Left renal pelvis (tissue), 4 donors: ENCODE measurements at places on chromosomes 5 and 9. TPM values are rescaled to one million over a fixed set of nuclear protein-coding genes. Genes with fewer than 3 reads are reported as not detected.

GRCh38 chr9:92292338-92293074 lies 991 bp downstream of the IARS1 start:
- DNase-seq = no peak

The POU4F3 gene
- polyA plus RNA-seq = 0.17 TPM

DNA sequence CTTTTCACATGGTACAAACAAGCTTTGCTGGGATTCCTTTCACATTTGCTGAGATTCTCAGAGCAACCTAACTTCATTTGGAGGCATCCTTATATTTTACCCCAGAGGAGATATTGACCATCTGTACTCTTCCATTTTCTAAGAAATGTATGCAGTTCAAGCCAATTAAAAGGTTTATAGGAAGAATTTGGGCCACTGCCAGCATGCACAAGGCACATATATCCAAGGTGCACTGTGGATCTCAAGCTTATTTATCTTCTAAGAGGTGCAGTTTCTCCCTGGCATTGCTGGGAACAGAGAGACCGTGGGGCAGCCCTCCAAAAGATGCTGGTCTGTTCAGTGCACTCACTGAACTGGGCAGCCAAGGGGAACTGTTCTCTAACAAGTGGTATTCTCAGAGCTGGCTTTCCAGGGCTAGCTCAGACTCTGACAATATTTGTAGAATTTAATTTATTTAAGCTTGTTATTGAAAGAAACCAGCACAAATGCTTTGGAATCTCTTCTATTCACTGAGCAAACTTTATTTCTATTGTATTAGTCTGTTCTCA lies 213.3 kb downstream of the TENT4A start:
- no peak for DNase-seq

The DND1 gene
- polyA plus RNA-seq = 0.37 TPM

GRCh38 chr5:96854067-96854466 lies 22.2 kb upstream of the ERAP2 start:
- no peak for DNase-seq

The SERF1A gene
- polyA plus RNA-seq = 11.1 TPM

The TRUB2 gene
- polyA plus RNA-seq = 37.8 TPM

- no peak for DNase-seq
Measured at GRCh38 chr9:87071473-87071872, 124.2 kb upstream of the GAS1 start.

DNA sequence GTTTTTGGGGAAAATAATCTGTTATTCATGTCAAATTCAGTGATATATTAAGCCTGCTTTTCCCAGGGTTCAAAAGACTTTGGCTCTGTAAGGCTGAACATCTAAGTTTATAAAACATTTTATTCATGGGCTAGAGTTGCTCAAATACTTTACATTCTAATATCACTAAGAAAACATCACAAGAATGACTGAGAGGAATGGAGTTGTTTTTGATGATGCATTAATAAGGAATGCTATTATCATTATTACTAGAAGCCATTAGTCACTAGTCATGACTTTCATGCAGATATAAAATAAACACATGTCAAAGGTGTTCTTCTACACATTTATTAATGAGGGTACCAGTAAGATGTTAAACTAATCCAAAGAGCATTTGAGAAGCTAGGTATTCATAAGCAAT lies 185.5 kb upstream of the KCNN2 start:
- no peak for DNase-seq

The CARTPT gene
- polyA plus RNA-seq = not detected

The NEUROG1 gene
- polyA plus RNA-seq = not detected

The EFNA5 gene
- 32.6 TPM for polyA plus RNA-seq

DNA sequence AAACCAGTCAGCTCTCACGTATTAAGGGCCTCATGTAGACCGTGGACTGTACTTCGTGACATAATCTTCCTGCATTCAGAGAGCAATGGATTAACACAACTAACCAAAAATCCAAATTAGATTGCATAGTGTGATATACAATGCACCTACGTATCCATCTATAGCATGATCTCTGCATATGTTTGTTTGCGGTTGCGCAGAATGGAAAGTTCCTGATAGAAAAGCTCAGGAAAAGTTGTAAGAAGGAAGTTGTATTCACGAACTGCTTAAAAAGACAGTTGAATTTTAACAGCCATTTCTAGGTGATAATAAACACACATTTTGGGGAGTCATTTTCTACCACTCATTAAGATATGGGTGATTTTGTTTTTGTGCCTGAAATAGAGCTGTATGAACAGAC lies 869.0 kb downstream of the TLE4 start:
- no peak for DNase-seq

DNA sequence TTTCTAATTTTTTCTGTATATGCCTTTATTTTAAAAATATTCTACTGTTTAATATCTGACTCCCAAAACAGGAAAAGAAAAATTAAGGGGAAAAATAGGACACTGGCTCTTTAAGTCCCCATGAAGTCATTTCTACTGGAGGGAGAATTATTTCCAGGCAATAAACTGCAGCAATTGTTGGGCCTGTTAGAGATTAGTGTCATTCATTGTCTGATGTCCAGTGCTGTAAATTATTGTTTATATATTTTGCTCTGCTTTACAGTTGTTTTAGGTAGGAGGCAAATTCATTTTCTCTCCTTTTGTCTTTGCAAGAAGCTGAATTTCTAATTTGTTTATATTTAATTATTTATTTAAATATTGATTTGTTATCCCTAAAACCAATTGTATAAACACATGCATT lies 906.0 kb upstream of the CDH10 start:
- no peak for DNase-seq

DNA sequence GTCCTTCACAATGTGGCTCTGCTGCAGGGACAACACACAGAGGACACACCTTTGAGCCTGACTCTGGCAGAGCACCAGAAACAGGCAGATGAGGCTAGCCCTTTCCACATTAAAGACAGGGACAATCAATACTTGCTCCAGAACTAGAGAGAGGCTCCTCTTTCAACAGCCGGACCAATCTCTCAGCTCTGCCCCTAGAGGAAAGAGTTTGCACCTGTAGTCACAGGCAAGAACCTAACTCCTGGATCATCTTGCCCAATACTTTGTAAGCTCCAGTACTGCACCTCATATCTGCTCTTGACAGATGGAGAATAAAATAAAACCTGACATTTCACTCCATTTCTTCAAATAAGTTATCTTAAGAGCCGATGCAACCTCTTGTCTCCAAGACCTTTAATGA lies 52.1 kb downstream of the EPB41L4A start:
- no peak for DNase-seq

DNA sequence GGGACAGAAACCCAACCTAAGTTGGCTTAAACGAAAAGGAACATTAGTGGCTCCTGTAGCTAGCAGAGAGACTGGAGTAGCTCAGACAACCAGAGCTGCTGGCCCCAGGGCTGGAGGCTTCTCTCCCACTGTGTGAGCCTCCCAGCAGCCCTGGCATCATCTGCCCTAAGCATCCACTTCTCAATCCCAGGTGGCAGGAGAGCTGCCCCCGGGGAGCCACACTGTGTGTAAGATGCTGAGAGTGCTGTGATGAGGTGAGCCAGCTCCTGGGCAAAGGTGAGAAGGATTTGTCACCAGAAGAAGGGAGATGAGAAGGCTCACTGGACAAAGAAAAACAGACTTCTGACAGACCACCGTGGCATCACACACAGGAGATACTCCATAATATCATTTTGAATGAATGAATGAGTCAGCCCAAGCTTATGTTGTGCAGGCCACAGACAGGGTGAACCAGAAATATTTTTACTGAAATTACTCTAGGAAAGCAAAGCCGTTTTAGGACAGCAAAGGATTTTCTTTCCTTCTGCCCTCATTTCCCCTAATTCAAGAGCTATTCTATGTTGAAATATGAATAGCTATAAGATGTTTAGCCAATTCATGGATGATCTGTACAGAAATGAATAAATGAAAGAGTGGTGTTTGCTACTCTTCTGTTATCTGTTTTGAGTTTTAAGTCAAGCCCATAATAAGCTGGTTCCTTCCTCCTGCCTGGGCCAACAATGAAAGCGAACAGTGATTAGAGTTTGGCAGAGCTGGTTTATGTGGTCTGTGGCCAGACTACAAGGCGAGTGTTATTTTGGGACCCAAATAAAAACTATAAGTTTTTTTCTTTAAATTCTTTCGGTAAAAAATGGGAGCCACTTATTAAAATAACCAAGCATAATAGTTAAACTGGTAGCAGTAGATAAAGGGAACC lies 57.4 kb upstream of the ECM2 start:
- no peak for DNase-seq

The SHOC1 gene
- 0.85 TPM for polyA plus RNA-seq

GRCh38 chr5:179727106-179727505 lies 5.5 kb upstream of the MAML1 start:
- no peak for DNase-seq

The GAS1 gene
- polyA plus RNA-seq = 49.9 TPM

The MEIKIN gene
- not detected for polyA plus RNA-seq

The ARID3C gene
- polyA plus RNA-seq = 0.11 TPM

- DNase-seq = no peak
Measured at GRCh38 chr9:129934780-129935179, 99.5 kb downstream of the USP20 start.

DNA sequence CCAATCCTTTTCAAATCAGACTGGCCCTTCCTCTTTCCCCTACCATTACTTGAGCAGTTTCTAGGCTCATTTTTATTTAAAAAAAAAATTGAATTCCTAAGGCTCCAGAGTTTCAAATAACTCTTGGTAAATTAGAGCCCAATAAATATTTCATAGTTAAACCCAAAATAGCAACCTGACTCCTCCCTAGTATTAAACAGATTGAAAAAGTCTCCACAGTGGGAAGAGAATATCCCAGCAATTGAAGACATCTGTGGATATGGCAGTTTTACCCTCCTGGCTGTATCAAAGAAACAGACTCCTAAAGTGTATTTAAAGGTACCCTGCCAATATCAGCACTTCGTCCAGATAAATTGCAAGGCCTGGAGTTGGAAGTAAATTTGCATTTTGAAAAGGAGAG lies 52.7 kb upstream of the GDNF start:
- no peak for DNase-seq

GRCh38 chr9:33025572-33026342 lies 684 bp downstream of the DNAJA1 start:
- no peak for DNase-seq

The IFNE gene
- 0.47 TPM for polyA plus RNA-seq

The PCDHB9 gene
- polyA plus RNA-seq = 3.7 TPM

- no peak for DNase-seq
Measured at GRCh38 chr5:108898707-108899106, 151.0 kb downstream of the FER start.

The FOXD4L6 gene
- polyA plus RNA-seq = not detected

- DNase-seq = no peak
Measured at GRCh38 chr5:67315082-67315989, 118.7 kb upstream of the CD180 start.

- no peak for DNase-seq
Measured at GRCh38 chr5:78811866-78812265, 163.3 kb upstream of the LHFPL2 start.

The ITGA2 gene
- polyA plus RNA-seq = 8.3 TPM

DNA sequence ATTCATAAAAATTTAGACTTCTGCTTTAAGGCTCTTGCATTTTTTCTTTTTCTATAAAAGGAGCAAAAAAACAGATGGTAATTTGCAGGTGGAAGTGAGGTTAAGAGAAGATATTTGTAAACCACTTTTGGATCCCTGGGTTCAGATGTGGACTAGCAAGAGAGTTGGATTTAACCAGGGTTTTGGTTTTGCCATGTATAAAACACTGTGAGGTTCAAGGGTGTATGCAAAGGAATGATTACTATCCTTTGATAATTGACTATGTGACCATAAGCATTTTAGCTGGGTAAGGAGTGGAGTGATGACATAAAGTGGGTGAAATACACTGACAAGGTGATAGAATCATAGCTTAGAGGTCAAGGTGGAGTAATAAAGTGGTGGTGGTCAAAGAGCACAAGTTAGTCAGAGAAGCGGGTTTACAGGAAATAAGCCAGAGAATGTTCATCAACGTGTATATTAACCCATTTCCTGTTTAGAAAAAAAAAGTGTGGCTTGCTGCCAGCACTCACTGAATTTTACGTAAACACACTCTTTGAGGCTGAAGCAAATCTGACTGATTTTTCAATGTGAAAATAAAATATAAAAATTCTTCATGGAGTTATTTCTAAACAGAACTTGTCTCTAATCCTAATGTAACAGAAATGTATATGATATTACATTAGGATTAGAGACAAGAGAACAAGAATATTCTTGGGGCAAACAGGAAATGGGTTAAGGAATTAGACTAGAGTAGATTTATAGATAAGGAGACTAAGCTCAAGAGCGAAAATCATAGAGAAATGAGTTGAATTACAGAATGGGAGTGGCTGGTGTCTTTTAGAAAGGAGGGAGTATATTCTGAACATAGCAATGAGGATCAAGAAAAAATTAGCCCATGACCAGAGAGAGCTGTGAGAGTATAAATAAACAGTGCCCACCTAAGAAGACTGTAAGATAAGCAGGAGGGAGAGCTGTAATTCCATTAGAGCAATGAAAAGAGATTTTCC lies 74.5 kb downstream of the CDKN2A start:
- DNase-seq = no peak

GRCh38 chr5:147746986-147747385 lies 35.5 kb downstream of the JAKMIP2 start:
- DNase-seq = no peak

GRCh38 chr5:137638841-137639240 lies 97.0 kb downstream of the KLHL3 start:
- no peak for DNase-seq

The CLIC3 gene
- 1.4 TPM for polyA plus RNA-seq

- DNase-seq = no peak
Measured at GRCh38 chr5:136309932-136310598, 55.3 kb downstream of the TRPC7 start.

GRCh38 chr9:100583014-100583802 lies 5.3 kb downstream of the CAVIN4 start:
- no peak for DNase-seq

- DNase-seq = no peak
Measured at GRCh38 chr9:100309992-100310391, 42.8 kb downstream of the TEX10 start.
